Common myeloid progenitor, CD34-positive (primary cell): ENCODE measurements at places on chromosomes 4 and X.

DNA sequence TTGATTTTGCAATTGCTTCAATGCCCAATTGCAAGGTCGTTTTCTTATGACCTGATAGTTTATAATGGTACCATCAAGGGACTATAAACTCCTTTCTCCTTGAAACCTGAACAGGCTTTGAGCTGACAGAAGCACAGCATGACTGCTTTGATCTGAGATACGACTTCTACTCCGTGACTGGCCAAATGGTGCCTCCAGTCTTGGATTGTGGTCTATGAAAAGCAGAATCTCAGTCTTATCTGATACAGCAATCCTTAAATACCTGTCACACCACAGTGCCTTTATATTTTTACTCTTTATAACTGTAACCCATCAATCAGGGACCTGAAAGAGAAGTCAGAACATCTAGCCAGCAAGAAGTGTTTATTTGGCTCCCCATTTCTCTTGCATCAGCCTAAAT lies 93.1 kb downstream of the DOCK11 start:
- DNase-seq = no peak

DNA sequence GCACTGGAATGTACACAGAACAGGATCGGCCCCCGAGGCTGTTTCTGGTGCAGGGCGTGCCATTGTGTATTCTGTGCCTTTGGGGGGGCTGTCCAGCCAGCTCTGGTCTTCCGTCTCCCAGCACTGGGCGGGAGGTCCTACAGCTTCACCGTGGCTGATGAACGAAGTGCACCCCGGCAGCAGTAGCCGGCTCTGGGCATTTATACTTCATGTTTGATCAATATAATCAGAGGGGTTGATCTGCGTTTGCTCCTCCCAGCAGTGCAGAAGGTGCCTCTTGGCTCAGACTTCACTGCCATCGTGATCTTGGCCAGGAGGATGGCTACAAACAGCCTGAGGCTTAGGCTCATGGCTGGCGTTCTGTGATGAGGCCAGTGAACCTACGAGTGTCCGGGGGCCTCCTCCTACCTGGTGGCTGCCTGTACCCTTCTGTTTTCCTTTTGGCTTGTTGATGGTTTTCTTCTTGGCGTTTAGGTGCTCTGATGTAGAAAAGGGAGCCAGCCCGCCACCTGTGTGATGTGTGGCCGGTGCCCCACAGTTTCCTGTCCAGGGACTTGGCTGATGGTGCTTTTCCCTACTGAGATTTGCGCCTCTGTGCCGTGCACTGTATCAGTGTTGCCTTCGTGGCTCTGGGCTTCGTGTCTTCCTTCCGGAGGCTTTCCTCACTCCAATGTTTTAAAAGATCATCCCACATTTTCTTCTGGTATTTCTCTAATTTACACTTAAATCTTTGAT lies 31.2 kb upstream of the HGFAC start:
- DNase-seq = no peak

DNA sequence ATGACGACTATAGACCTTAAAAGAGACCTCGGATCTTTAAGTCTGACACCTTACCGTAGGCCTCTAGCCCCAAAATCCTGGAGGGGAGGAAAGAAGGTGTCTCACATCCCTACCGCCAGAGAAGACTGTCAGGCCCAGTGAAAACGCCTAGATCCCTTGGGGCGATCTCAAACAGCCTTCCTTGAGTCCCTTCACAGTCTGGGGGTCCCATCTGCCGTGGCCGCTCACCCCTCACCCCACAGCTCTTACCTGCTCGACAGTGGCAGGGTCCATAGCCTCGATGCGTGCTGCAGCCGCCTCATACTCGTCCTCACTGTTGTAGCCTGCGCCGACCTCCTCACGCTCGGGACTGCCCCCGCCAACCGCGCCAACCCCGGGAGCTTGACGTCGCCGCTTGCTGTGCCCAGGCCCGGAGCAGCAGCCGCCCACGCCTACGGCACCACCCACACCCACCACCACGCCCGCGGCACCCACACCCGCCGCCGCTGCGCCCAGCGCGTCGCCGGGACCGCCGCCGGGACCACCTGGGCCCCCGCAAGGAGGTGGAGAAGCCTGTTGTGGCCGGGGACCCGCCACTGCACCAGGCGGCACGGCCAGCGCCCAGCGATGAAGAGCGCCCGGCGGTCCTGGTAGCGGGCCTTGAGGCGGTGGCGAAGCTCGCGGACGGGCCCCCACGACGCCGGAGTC lies 536 bp downstream of the OTUD5 start:
- DNase-seq = peak; percentile 27

DNA sequence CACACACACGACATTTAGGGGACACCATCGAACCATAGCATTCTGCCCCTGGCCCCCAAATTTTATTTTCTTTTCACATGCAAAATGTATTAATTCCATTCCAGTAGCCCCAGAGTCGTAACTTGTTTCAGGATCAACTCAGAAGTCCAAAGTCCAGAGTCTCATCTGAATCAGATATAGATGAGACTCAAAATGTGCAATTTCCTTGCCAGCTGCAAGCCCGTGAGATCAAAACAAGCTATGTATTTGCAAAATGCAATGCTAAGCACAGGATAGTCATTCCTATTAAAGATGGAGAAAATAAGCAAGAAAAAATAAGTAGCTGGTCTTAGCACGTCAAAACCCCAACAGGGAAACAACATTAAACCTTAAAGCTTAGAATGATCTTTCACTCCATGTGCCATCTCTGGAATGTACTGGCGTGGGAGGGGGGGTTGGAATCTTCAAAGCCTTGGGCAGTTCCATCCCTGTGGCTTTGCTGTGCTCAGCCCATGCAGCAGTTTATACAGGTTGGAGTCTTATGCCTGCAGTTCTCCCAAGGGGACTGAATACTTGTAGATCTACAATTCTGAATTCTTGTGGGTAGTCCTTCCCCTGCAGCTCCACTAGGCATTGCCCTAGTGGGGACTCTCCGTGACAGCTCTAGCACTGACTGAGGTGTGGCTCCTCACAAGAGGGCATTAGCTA lies 47.7 kb upstream of the SYTL5 start:
- DNase-seq = no peak

DNA sequence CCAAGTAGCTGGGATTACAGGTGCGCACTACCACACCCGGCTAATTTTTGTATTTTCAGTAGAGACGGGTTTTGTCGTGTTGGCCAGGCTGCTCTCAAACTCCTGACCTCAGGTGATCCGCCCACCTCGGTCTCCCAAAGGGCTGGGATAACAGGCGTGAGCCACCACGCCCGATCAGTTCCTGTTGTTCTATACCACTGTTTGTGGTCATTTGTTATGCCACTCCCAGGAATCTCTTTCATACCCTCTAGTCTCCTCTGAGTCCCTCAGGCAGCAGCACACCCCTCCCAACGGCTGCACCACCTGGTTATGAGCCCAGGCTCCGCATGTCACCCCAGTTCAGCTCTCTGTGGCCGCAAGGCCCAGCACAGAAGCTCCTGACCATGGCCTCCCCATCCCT lies 17.5 kb upstream of the CD99 start:
- no peak for DNase-seq

DNA sequence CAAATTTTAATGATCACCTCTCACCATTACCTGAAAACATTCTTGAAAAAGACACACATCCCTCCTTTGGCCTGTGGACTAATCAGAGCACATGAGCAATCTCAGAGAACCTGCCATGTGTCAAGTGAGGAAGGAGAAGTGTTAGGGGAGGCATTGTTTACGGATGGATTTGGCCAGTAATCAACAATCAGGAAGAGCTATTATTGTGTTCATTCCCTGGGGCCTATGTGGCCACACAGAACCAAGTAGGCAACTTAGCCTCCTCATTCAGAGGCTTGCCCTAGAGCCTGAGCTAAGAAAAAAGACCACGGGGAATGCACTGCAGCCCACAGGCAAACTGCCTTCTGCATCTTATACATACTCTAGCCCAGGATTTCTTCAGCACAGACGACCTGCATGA lies 40.6 kb upstream of the DOCK11 start:
- DNase-seq = no peak
